Neural crest cell (in vitro differentiated cells): ENCODE measurements at places on chromosomes 2 and 18.

GRCh38 chr2:130755256-130756052 lies at the start of gene AMER3:
AMER3 (plus strand) TSS chr2:130755540; CDS start chr2:130762073, 6,533 bp downstream.
- DNase-seq, result peak; percentile 32

- DNase-seq, result no peak
These were observed 594 bp downstream of the ITM2C start for GRCh38 chr2:230865307-230865765.

- no peak for DNase-seq
These were observed 58.8 kb upstream of the OTOS start for GRCh38 chr2:240199133-240199870.

DNA sequence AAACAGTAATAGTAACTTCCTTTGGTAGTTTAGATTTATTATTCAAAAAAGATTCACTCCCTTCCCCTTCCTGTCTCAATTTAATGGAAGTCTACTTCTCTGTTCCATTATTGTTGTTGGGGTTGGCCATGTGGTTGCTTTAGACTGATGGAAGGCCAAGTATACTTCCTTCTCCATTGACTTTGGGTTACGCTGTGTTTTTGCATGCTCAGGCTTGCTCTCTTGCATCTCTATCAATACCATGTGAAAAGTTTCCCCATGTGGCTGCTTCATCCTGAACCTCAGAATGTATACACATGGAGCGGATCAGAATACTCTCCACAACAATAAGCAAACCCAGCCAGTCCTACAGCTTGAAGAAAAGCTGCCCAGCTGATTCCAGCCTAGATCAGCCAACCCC lies 20.3 kb downstream of the CFAP210 start:
- no peak for DNase-seq

DNA sequence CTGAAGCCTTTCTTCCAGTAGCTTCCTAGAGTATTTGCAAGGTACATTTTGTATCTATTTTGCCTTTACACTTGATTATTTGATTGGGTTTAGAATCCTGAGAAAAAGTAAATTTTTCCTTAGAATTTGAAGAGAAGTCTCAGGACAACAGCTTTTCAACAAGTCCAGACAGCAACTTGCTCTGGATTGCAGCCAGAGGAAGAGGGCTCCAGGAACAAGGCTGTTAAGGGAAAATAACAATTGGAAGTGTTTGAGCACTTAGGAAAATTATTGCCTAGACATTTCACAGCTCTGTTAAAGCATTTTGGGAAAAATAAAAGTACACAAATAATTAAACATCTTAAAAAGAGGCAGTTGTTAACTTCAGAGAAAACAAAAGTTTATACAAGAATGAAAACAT lies 58.3 kb upstream of the RAPGEF4 start:
- no peak for DNase-seq

DNA sequence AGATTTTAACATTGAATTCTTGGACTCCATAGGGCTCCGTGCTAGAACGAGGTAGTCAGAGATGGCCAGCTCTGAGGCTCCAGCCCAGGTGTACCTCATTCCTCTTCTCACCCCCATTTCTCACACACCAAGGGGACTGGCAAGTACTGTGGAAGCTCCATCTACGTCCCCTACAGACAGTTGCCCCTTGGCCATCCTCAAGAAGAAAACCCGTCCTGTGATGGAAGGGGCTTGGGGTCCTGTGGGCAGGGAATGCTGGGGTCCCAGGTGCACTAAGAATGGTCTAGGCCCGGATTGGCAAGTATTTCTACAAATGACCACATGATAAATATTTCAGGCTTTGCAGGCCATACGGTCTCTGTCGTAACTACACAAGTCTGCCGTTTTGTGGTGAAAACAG lies 110.3 kb downstream of the PDCL3 start:
- DNase-seq, result no peak

DNA sequence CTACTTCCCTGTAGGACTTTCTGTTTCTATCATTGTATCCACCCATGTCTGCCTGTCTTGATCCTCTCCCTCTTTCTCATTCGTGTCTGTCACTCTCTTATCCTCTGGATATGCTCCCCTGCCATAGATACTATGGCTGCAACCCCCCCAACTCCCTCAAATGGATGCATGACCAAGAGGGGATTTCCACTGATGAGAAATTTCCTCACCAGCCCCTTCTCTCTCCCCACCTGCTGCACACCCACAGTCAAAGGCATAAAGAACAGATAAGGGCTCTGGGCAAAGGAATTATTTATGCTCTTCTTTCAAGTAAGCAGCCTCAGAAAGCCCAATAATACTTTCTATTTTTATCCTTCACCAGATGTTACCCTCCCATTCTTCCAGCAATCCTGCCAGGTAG lies 121.3 kb downstream of the FOXI3 start:
- no peak for DNase-seq

GRCh38 chr2:85326406-85327159 lies 1.2 kb downstream of the TGOLN2 start:
- DNase-seq, result no peak

- no peak for DNase-seq
These were observed 166.3 kb downstream of the CD8B2 start for GRCh38 chr2:106653465-106653864.

DNA sequence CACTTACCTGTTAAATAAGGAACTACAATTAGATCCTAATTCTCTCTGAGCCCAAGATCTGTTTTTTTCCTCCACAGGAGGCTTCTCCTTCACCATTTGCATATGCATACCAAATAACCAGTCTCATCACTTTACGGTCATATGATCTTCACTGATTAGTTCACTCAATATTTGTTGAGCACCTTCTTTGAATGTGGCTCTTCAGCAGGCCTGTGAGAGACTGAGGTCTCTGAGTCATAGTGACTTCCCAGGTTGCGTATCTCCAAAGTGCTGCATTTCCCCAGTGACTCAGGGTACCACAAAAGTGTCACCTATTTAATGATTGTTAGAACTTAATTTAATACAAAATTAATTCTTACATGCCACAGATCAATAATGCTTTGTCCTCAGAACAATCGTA lies 108.8 kb upstream of the TRIB2 start:
- no peak for DNase-seq

DNA sequence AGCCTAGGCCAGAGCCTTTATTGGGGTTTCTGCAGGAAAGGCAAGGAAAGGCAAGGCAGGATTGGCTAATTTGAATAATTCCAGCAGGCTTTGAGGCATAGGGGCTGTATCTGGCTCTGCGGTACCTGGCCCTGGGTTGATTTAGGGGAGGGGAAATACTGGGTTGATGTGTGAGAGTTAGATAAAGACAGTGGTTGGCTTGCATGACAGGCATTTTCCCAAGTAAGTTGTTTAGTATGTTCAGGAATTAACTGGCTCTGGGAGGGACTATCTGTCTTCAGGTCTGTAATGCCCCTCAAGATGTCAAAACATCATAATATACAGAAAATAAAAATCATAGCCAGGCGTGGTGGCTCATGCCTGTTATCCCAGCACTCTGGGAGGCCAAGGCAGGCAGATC lies 98.7 kb downstream of the UBR3 start:
- no peak for DNase-seq
